ENCODE measurements at places on chromosomes 2 and 18.
A peak's percentile ranks its signal among the peaks of the same experiment; 100 is the strongest.

GRCh38 chr2:121897335-121897970 is 142.0 kb downstream of the TSN start:
- H3K27me3 ChIP-seq, result no peaks in the 10 kb centered on the region
- no peak for DNase-seq
- H3K4me3 ChIP-seq, result no peak overlapping the region
- H3K27ac ChIP-seq, result no peak overlapping the region

- H3K27me3 ChIP-seq, result no peaks in the 10 kb centered on the region
- no peak overlapping the region for H3K27ac ChIP-seq
- no peaks in the 10 kb centered on the region for H3K36me3 ChIP-seq
- no peak for DNase-seq
Observed at GRCh38 chr2:212520340-212520739, 18.3 kb downstream of the ERBB4 start.

GRCh38 chr2:135246711-135247270 is 194.7 kb downstream of the RAB3GAP1 start:
- H3K4me1 ChIP-seq, result no peaks in the 10 kb centered on the region
- H3K4me3 ChIP-seq, result no peak overlapping the region
- H3K27ac ChIP-seq, result no peak overlapping the region
- H3K36me3 ChIP-seq, result peaks cover 5% of the 10 kb centered on the region
- H3K27me3 ChIP-seq, result no peaks in the 10 kb centered on the region

- no peaks in the 10 kb centered on the region for H3K36me3 ChIP-seq
- H3K27me3 ChIP-seq, result no peaks in the 10 kb centered on the region
- H3K27ac ChIP-seq, result peak overlapping the region; percentile 82
- H3K4me3 ChIP-seq, result no peak overlapping the region
Observed at GRCh38 chr2:223050188-223050587, 1.8 kb upstream of the KCNE4 start.

GRCh38 chr2:44324971-44325426 is 36.3 kb downstream of the PREPL start:
- H3K36me3 ChIP-seq, result peaks cover 21% of the 10 kb centered on the region
- no peaks in the 10 kb centered on the region for H3K27me3 ChIP-seq
- no peak overlapping the region for H3K4me3 ChIP-seq
- H3K4me1 ChIP-seq, result no peaks in the 10 kb centered on the region
- no peak for DNase-seq

GRCh38 chr2:126370201-126370600 is 285.8 kb upstream of the GYPC start:
- H3K4me1 ChIP-seq, result no peaks in the 10 kb centered on the region
- no peak overlapping the region for H3K4me3 ChIP-seq
- H3K27me3 ChIP-seq, result no peaks in the 10 kb centered on the region
- H3K36me3 ChIP-seq, result no peaks in the 10 kb centered on the region

GRCh38 chr2:108263401-108263800 is 23.6 kb downstream of the SULT1C3 start:
- DNase-seq, result no peak
- no peaks in the 10 kb centered on the region for H3K36me3 ChIP-seq
- H3K27ac ChIP-seq, result no peak overlapping the region
- H3K4me1 ChIP-seq, result peaks cover 2% of the 10 kb centered on the region

GRCh38 chr2:226362980-226363379 is 436.6 kb downstream of the IRS1 start:
- no peaks in the 10 kb centered on the region for H3K4me1 ChIP-seq
- H3K27ac ChIP-seq, result no peak overlapping the region
- H3K27me3 ChIP-seq, result no peaks in the 10 kb centered on the region
- H3K36me3 ChIP-seq, result no peaks in the 10 kb centered on the region
- DNase-seq, result no peak

GRCh38 chr2:158142568-158143332 is 41.1 kb downstream of the UPP2 start:
- no peaks in the 10 kb centered on the region for H3K36me3 ChIP-seq
- DNase-seq, result no peak
- H3K4me1 ChIP-seq, result no peaks in the 10 kb centered on the region
- no peak overlapping the region for H3K4me3 ChIP-seq

DNA sequence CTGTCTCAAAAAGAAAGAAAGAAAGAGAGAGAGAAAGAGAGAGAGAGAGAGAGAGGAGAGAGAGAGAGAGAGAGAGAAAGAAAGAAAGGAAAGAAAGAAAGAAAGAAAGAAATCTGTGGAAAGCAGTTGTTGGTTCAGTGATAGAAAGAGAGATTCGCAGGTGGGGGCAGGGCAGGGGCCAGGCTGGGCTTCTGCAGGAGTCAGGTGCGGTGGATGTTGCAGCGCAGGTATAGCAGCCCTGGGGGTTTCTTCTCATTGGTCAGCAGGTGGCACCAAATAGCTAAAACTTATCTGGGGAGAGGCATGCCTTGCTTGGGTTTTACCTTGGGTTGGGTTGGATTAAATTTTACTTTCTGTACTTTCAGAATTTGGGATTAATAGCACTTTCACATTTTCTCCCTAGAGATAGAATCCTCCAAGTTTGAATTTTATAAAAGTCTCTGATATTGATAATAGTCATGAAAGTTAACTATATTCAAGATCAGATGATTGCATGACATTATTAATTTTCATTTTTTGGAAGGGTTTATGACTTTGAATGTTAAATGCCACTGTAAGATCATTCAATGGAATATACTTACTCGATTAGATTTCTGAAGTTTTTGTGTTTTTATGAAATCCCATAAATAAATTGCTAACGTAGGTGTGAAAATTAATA is 66.6 kb downstream of the SPTBN1 start:
- peaks cover 35% of the 10 kb centered on the region for H3K4me1 ChIP-seq
- H3K27ac ChIP-seq, result no peak overlapping the region
- H3K4me3 ChIP-seq, result no peak overlapping the region
- DNase-seq, result no peak
- peaks cover 9% of the 10 kb centered on the region for H3K36me3 ChIP-seq

- H3K4me1 ChIP-seq, result no peaks in the 10 kb centered on the region
- H3K27ac ChIP-seq, result no peak overlapping the region
- DNase-seq, result no peak
Observed at GRCh38 chr18:64332835-64333234, 183.9 kb upstream of the LINC00305 start.

DNA sequence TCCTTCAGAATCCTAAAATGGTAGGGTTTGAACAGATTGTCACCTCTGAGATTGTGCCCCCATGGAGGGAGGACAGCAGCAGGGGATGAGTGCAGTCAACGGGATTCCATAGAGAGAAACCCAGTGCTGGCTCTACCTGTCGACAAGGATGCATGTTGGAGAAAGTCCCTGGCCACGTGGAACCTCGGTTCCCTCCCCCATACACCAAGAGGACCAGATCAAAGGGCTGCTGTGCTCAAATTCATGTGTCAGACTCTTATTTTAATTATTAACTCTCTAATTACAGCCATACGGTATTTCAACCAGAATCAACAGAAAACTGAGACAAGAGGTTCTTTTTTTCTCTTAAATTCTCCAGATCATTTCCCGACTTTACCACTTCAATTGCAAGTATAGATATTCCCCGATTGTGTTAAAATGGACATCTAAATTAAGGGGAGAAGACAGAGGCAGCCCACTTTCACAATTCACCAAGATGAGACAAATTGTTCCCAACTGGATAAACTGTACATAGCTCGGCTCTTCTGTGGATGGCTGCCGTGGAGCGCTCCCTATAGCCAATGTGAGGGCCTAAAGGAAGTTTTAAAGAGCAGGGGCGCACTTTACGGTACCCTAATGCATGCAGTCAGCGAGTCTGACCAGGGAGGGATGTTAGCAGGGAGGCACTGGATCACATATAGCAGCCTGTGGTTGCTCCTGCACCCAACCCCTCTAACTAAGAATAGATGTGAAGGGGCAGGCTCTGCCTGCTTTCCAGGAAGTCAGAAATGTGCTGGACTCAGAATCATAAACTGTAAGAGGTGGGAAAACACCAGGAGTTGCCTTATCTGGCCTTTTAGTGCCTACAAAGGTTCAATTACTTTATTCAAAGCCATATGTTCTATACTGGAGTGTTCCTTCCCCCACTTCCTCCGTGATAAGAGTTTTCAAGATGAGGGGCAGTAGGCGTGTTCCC is 123.1 kb downstream of the CACNB4 start:
- no peaks in the 10 kb centered on the region for H3K4me1 ChIP-seq
- DNase-seq, result no peak
- no peaks in the 10 kb centered on the region for H3K36me3 ChIP-seq
- H3K4me3 ChIP-seq, result no peak overlapping the region
- no peaks in the 10 kb centered on the region for H3K27me3 ChIP-seq

DNA sequence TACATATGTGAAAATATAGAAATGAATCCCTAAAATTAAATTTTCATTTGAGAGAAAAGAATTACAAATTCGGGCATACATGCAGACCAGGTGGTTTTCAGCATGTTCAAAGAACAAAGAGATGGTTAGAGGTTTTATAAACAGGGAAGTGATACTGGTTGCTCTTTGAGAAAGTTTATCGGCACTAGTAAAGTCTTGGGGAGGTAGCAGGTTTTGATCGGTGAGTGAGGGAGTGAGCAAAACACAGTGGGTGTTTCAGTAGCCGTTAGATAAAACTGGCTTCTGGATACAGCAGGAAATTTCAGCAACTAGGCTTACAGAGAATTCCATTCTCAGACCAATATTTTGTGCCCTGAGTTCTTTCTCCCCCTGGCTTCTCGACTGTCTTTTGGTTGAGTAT is 51.1 kb downstream of the DSC3 start:
- no peaks in the 10 kb centered on the region for H3K4me1 ChIP-seq
- DNase-seq, result no peak
- no peak overlapping the region for H3K27ac ChIP-seq
- H3K27me3 ChIP-seq, result no peaks in the 10 kb centered on the region
- no peak overlapping the region for H3K4me3 ChIP-seq

DNA sequence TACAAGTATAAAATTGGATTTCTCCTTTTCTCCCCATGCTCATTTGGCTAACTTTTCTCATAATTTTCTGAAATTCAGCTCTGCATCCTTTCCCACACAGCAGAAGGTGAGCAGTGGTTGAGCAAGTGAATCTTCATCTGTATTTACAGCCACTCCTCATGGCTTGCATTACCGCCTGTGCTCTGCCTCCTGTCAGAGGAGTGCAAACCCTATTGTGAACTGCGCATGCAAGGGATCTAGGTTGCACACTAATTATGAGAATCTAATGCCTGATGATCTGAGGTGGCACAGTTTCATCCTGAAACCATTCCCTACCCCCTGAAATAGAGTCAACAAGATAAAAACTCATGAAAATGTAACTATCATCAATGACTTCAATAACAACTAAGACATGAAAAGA is 20.0 kb downstream of the ME2 start:
- DNase-seq, result no peak
- no peak overlapping the region for H3K4me3 ChIP-seq
- no peak overlapping the region for H3K27ac ChIP-seq
- H3K36me3 ChIP-seq, result no peaks in the 10 kb centered on the region
- H3K27me3 ChIP-seq, result no peaks in the 10 kb centered on the region
- H3K4me1 ChIP-seq, result no peaks in the 10 kb centered on the region

GRCh38 chr2:238284802-238285515 is 3.5 kb downstream of the PER2 start:
- H3K27me3 ChIP-seq, result no peaks in the 10 kb centered on the region
- peaks cover 43% of the 10 kb centered on the region for H3K4me1 ChIP-seq
- no peak for DNase-seq
- H3K27ac ChIP-seq, result peak overlapping the region; percentile 98
- no peak overlapping the region for H3K4me3 ChIP-seq
- H3K36me3 ChIP-seq, result no peaks in the 10 kb centered on the region

DNA sequence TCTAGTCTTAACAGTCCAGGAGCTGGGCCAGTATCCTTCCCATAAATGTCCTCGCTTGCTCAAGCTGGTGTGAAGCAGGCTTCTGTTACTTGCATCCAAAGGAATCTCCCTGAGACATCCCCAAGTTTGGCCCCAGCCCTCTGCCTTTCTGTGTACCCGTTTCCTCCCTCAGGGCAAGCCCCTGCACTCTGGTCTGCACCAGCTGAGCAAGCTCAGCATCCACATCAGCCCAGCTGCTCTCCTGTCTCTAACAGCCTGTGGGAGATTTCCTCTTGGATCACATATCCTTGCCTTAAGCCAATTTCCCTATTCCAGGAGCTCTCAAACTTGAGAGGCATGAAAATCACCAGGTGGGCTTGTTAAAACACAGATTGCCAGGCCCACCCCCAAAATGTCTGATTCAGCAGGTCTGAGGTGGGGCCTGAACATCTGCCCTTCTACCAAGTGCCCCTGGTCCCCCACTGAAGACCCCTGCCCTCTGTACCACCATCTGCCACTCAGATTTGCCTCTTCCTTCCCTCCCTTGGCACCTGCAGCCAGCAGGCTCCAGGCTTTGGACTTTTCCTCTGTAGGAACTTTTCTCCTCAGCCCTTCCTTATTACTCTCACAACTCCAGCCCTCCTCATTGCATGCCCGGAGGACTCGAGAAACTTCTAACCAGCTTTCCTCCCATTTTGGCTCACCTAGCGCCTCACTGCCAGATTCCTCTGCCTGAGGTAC is 32.1 kb downstream of the REEP1 start:
- peaks cover 12% of the 10 kb centered on the region for H3K4me1 ChIP-seq
- no peak overlapping the region for H3K27ac ChIP-seq
- H3K4me3 ChIP-seq, result no peak overlapping the region
- H3K27me3 ChIP-seq, result no peaks in the 10 kb centered on the region
- DNase-seq, result no peak

DNA sequence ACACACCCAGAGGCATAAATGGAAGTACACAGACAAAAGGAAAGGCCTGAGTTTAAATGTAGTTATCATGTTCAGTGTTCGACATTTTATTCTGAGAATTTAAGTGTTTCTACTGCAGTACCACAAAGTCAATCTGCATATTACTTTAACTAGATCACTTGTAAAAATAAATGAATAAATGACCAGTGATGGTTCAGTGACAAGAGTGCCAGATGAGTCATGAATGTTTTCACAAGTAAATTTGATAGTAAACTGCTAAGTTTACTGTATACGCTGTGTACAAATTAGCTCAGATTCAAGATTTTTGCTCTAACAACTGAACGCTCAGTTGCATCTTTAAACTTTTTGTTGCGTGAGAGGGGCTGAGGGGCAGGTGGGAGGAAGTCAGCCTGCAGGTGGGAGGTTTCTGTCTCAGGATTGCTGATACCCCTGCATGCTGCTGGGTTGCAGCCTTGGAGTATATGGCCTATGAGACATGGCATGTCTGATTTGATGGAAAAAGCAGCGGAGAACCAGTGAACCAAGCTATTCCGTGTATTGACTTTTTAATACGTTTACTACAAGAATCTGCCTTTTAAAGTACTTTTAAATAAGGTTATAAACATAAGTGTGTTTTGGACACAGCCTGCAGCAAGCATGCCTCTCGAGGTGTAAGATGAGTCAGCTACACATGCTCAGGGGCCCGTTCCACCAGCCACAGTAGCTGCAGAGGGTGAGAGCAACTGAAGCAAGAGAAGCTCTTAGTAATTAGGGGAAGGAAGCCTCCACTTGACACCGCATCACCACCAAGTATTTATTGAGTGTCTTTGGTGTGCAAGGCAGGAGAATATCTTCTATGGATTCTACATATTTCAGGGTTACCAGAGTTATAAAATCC is 245.1 kb downstream of the NEDD4L start:
- H3K4me3 ChIP-seq, result no peak overlapping the region
- H3K27me3 ChIP-seq, result no peaks in the 10 kb centered on the region
- peaks cover 47% of the 10 kb centered on the region for H3K4me1 ChIP-seq
- H3K36me3 ChIP-seq, result no peaks in the 10 kb centered on the region

- H3K36me3 ChIP-seq, result no peaks in the 10 kb centered on the region
- no peak for DNase-seq
- no peaks in the 10 kb centered on the region for H3K27me3 ChIP-seq
- no peaks in the 10 kb centered on the region for H3K4me1 ChIP-seq
- no peak overlapping the region for H3K4me3 ChIP-seq
Observed at GRCh38 chr18:46053368-46054095, 18.5 kb downstream of the PSTPIP2 start.

- H3K4me3 ChIP-seq, result no peak overlapping the region
- H3K27ac ChIP-seq, result no peak overlapping the region
- H3K4me1 ChIP-seq, result no peaks in the 10 kb centered on the region
- no peaks in the 10 kb centered on the region for H3K27me3 ChIP-seq
Observed at GRCh38 chr2:174903264-174903556, 102.0 kb downstream of the CHN1 start.

Data from esophagus squamous epithelium (tissue), 5 donors.